ENCODE measurements at places on chromosomes 2 and 18. TPM values are rescaled to one million over a fixed set of nuclear protein-coding genes. Genes with fewer than 3 reads are reported as not detected.

DNA sequence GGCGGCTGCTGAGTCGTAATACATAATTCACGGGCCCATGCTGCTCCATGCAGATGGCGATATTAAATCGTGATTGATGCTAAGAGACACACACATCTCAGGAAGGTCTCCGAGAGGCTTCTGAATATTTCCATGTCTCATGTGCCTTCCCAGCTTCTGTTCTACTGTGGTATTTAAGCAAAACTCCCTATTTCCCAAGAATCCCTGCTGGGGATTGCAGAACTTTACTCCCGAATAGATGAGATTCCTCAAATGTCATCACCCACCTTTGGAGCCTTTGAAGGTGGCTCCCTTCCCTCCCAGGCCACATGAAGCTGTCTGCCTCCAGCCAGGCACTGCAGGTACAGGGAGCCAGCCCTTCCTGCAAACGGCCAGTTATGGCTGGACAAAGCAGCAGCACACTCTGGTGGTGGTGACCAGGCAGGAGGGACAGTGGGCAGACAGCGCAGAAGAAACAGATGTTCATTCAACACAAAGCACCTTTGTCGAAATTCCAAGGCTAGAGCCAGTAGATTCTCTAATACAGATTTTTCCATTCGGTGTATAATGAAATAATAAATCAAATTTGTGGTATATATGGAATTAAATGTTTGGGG, 14.1 kb downstream of the NRP2 start:
- no peaks in the 10 kb centered on the region for H3K36me3 ChIP-seq
- H3K4me3 ChIP-seq, result no peak overlapping the region
- no peak overlapping the region for H3K27ac ChIP-seq
- DNase-seq, result no peak

- no peak overlapping the region for H3K4me3 ChIP-seq
- no peaks in the 10 kb centered on the region for H3K27me3 ChIP-seq
- H3K36me3 ChIP-seq, result no peaks in the 10 kb centered on the region
- DNase-seq, result no peak
Observed at GRCh38 chr2:108935271-108935741, 53.7 kb downstream of the EDAR start.

DNA sequence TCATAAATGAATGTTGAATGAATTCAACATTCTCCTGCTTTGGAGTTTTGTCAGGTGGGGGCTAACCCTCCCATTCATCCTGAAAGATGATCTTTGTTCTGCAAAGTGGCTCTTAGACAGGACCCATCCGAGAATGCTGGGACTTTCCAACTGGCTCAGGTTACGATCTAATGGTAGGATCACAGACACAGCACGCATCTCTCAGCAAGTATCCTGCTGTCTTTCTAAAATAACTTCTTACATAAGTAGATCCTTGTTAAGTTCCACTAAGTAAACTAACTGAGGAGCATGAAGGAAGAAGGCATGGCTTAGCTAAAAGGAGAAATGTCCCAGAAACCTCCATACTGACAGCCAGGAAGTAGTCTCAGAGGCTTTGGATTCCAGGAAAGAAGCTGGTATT, 23.7 kb downstream of the CYP27A1 start:
- DNase-seq, result no peak
- no peaks in the 10 kb centered on the region for H3K4me1 ChIP-seq
- no peaks in the 10 kb centered on the region for H3K27me3 ChIP-seq
- H3K36me3 ChIP-seq, result peaks cover 13% of the 10 kb centered on the region
- peak overlapping the region; percentile 54 for H3K27ac ChIP-seq
- H3K4me3 ChIP-seq, result no peak overlapping the region

GRCh38 chr2:226002438-226002837, 602.9 kb downstream of the NYAP2 start:
- no peaks in the 10 kb centered on the region for H3K4me1 ChIP-seq
- no peak overlapping the region for H3K4me3 ChIP-seq
- no peak overlapping the region for H3K27ac ChIP-seq

DNA sequence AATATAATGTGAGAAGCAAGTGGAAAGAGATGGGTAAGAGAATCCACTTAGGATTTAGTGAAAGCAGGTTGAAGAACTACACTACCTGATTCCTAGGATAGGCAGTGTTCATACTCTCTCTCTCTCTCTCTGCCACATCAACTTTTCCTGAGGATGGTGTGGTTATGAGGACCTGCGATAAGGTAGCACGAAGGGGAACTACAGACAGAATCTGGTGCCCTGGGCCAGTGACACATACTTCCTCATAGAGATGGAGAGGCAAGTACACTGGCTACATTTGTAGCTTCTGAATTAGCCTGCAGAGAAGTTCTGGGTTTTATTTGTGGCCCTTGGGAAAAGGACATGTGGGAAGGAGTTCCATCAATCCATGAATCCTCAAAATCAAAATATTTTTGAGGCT, 44.5 kb downstream of the PTH2R start:
- no peak overlapping the region for H3K4me3 ChIP-seq
- no peak overlapping the region for H3K27ac ChIP-seq
- H3K36me3 ChIP-seq, result no peaks in the 10 kb centered on the region
- DNase-seq, result no peak
- H3K4me1 ChIP-seq, result no peaks in the 10 kb centered on the region

DNA sequence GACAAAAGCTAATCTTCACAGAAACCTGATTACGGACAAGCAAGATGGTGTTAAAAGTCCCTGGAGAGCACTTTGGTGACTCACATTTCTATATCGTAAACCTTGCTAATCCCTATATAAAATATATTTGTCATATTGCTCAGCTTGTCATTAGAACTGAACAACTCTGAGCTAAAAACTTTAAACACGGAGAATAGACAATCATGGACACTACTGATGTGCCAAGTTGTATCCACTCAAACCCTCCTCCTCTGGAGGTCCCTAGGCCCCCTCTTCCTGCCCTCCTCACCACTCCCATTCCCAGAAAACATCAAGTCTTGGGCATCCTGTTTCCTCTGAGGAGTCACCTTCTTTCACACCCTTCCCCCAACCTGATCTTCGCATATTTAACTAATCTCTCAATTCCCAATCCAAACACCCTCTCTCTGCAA, 138.7 kb upstream of the PID1 start:
- no peak overlapping the region for H3K4me3 ChIP-seq
- H3K36me3 ChIP-seq, result no peaks in the 10 kb centered on the region
- no peaks in the 10 kb centered on the region for H3K27me3 ChIP-seq
- no peaks in the 10 kb centered on the region for H3K4me1 ChIP-seq
- H3K27ac ChIP-seq, result no peak overlapping the region

- H3K36me3 ChIP-seq, result no peaks in the 10 kb centered on the region
- H3K27me3 ChIP-seq, result no peaks in the 10 kb centered on the region
- H3K27ac ChIP-seq, result no peak overlapping the region
- no peaks in the 10 kb centered on the region for H3K4me1 ChIP-seq
- H3K4me3 ChIP-seq, result no peak overlapping the region
Observed at GRCh38 chr2:5826979-5827655, 134.9 kb downstream of the SOX11 start.

DNA sequence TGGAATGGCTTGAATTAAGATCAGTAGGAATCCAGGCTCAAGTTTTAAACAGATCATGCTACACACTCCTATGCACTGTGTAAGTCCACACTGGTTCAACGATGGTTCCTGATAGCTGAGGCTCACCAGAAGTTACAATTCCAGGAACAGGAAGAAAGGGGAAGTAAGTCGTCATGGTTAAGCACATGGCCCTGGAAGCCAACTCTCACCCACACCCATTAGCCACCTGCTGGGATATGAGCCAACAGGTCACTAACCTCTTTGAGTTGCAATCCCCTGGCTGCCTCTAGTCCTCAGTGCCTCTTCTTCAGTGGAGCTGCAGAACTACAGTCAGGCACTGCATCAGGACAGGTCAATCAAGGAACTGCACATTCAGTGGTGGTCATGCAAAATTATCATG, 133.5 kb downstream of the TMEM182 start:
- no peaks in the 10 kb centered on the region for H3K36me3 ChIP-seq
- no peak for DNase-seq
- no peak overlapping the region for H3K4me3 ChIP-seq

- H3K4me1 ChIP-seq, result no peaks in the 10 kb centered on the region
- DNase-seq, result peak; percentile 39
- no peak overlapping the region for H3K4me3 ChIP-seq
Observed at GRCh38 chr2:128435576-128436478, 117.2 kb upstream of the HS6ST1 start.

DNA sequence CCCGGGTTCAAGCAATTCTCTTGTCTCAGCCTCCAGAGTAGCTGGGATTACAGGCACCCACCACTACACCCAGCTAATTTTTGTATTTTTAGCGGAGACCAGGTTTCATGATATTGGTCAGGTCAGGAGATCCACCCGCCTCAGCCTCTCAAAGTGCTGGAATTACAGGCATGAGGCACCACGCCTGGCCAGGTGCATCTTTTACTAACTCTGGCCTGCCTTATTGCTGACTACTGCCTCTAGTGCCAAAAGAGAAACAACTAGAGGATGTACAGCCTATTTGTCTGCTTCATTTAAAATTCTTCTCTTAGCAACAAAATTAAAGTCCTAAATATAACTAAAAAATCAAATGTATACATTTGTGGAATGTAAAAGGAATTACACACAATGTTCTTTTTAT, 115.4 kb downstream of the BMPR2 start:
- no peak overlapping the region for H3K4me3 ChIP-seq
- no peak overlapping the region for H3K27ac ChIP-seq
- no peaks in the 10 kb centered on the region for H3K36me3 ChIP-seq
- no peaks in the 10 kb centered on the region for H3K4me1 ChIP-seq
- no peaks in the 10 kb centered on the region for H3K27me3 ChIP-seq

DNA sequence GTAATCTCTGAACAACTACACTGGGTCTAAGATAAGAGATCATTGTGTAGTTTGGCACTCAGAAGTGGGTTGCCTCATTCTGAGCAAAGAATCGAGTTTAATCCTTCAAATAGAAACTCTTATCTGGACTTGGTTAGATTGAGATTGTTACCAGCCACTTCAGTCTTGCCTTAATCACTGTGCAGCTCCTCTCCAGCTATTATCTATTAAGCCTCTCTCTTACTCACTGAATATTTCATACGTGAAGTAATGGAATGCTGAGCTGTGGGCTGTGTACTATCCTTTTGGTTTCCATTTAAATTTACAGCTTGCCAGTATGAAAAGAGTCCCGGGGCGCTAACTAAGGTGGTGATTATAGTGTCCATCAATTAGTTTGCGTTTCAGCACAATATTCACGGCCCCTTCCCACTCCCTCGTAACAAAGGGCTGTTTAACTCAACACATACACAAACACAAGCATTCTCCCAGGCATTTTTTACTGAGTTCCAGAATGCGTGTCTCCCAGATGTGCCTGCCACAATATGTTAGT, 65.7 kb upstream of the NCKAP5 start:
- H3K27ac ChIP-seq, result no peak overlapping the region
- H3K27me3 ChIP-seq, result no peaks in the 10 kb centered on the region
- H3K4me3 ChIP-seq, result no peak overlapping the region
- no peak for DNase-seq
- no peaks in the 10 kb centered on the region for H3K4me1 ChIP-seq

DNA sequence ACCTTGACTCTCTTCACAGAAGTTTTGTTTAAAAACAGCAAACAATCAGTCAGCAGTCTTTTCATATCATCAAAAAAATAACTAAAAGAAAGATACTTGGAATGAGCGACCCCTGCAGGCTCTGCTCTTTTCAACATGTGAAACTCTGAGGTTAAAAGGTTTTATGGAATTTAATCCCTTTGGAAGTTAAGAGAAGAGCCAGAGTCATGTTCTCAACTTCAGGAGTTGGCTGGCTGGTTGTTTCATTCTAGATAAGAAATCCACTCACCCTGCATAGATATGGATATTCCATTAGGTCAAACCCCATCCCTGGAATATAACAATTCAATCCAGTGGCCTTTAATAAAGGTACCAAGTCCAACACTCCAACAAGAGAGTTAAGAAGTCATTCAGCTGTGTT, 115.6 kb upstream of the RMDN2 start:
- no peaks in the 10 kb centered on the region for H3K4me1 ChIP-seq
- H3K36me3 ChIP-seq, result no peaks in the 10 kb centered on the region
- H3K27ac ChIP-seq, result no peak overlapping the region
- no peak overlapping the region for H3K4me3 ChIP-seq
- no peak for DNase-seq

- no peaks in the 10 kb centered on the region for H3K27me3 ChIP-seq
- no peak overlapping the region for H3K27ac ChIP-seq
- no peaks in the 10 kb centered on the region for H3K36me3 ChIP-seq
- no peak overlapping the region for H3K4me3 ChIP-seq
- no peak for DNase-seq
- H3K4me1 ChIP-seq, result no peaks in the 10 kb centered on the region
Observed at GRCh38 chr2:213002383-213002782, 149.0 kb downstream of the IKZF2 start.

DNA sequence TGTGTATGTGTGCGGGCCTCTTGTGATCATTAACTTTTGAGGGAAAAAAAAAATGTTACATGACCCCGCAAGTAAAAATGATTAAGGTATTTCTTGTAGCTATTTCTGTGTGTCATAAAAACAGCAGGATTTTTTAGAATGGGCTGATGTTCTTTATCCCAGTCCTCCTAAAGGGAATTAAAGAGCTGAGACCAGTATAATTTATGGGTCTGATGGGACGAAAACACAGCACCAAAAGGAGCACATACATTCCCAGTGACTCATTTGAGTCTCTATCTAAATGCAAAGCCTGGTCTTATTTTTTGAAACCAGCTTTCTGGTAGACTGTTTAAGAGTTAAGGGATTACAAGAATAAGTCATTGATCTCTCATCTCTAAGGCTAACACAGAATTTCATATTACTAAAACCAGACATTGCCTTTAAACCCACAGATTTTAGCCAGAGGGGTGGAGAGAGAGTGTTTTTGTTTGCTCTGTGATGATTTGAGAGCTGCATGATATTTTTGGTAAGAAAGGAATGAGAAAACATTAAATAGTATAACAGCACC, 342.3 kb upstream of the EPHA4 start:
- H3K27ac ChIP-seq, result no peak overlapping the region
- H3K27me3 ChIP-seq, result no peaks in the 10 kb centered on the region
- no peaks in the 10 kb centered on the region for H3K4me1 ChIP-seq
- H3K4me3 ChIP-seq, result no peak overlapping the region
- no peaks in the 10 kb centered on the region for H3K36me3 ChIP-seq
- no peak for DNase-seq

- no peak overlapping the region for H3K4me3 ChIP-seq
- H3K4me1 ChIP-seq, result peaks cover 6% of the 10 kb centered on the region
- DNase-seq, result no peak
- H3K27me3 ChIP-seq, result no peaks in the 10 kb centered on the region
Observed at GRCh38 chr2:186532891-186533290, 46.8 kb downstream of the ZC3H15 start.

Gene BAZ2B
- total RNA-seq, result 31.6 TPM

Gene TNS1
- 86.7 TPM for total RNA-seq

Gene FAM124B
- 2.4 TPM for total RNA-seq

Gene HAAO
- 60.7 TPM for total RNA-seq

Gene SULT1C4
- 1.2 TPM for total RNA-seq
